Body of pancreas (tissue), 4 donors: ENCODE measurements at places on chromosomes 5 and 9. TPM values are rescaled to one million over a fixed set of nuclear protein-coding genes. Genes with fewer than 3 reads are reported as not detected.

ANKRD18B gene
- total RNA-seq = 6.0 TPM

DNA sequence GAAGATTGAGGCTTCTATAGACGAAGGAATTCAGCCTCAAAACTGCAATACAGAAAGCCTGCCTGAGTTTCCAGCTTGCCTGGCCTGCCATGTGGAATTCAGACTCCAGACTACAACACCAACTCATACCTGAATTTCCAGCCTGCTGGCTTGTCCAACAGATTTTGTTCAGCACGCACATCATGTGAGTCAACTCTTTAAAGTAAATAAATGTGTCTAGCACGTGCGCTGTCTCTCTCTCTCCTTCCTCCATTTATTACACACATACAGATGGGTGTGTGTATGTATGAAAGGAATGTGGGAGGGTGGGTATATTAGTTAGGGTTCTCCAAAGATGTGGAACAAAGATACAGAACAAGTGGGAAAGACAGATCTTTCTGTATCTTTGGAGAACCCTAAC lies 82.4 kb upstream of the TAS2R1 start:
- DNase-seq = no peak
- H3K27me3 ChIP-seq = no peaks in the 10 kb centered on the region
- no peaks in the 10 kb centered on the region for H3K4me1 ChIP-seq
- H3K4me3 ChIP-seq = no peak overlapping the region
- H3K36me3 ChIP-seq = no peaks in the 10 kb centered on the region
- no peak overlapping the region for H3K27ac ChIP-seq

GRCh38 chr5:115452083-115452482 lies 92.5 kb downstream of the FEM1C start:
- no peak overlapping the region for H3K4me3 ChIP-seq
- no peaks in the 10 kb centered on the region for H3K36me3 ChIP-seq
- H3K27ac ChIP-seq = peak overlapping the region; percentile 69
- no peaks in the 10 kb centered on the region for H3K27me3 ChIP-seq

C5orf15 gene
- total RNA-seq = 28.0 TPM

- no peaks in the 10 kb centered on the region for H3K36me3 ChIP-seq
- H3K4me3 ChIP-seq = no peak overlapping the region
- no peaks in the 10 kb centered on the region for H3K4me1 ChIP-seq
- DNase-seq = no peak
- H3K27ac ChIP-seq = no peak overlapping the region
Measured at GRCh38 chr5:23461576-23461975, 45.8 kb upstream of the PRDM9 start.

DNA sequence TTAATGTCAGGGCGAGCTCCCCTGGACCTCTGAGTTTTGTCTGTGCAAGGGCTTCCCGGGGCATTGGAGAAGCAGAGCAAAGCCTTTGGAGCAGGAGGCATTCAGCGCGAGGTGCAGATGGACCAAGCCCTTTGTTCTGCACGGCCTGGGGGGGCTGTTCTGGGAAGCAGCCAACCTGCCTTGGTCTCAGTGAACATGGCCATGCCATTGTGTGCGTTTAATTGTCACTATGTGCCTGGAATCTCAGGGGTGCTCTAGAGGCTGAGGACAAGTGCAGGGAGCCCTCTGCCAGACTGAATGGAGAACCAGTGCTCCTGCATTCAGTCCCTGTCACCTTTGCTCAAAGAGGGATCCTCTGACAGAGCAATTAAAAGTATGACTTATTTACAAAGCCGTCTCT lies 329.4 kb downstream of the IRX1 start:
- no peaks in the 10 kb centered on the region for H3K4me1 ChIP-seq
- H3K27me3 ChIP-seq = peaks cover 3% of the 10 kb centered on the region
- H3K36me3 ChIP-seq = no peaks in the 10 kb centered on the region
- H3K27ac ChIP-seq = no peak overlapping the region

IL33 gene
- total RNA-seq = 4.0 TPM

SLC36A2 gene
- not detected for total RNA-seq

DNA sequence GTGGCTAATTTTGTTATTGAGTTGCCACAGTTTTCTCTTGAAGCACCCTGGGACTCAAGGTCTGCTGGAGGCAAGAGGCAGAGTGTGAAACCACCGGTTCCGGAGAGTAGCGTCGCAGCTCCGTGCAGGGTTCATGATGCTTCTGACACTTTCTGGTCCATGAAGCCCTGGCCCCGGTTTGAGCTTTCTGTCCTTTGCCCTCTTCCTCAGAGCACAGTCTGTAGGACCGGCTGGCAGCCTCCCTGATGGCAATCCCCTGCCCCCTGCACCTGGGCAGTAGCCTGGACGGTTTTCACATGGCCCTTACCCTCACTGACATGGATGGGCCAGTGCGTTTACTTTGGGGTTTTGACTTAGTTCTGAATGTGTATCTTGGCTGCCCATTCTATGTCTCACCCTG lies 111.9 kb downstream of the PJA2 start:
- no peaks in the 10 kb centered on the region for H3K4me1 ChIP-seq
- no peak overlapping the region for H3K27ac ChIP-seq
- no peaks in the 10 kb centered on the region for H3K27me3 ChIP-seq
- H3K36me3 ChIP-seq = no peaks in the 10 kb centered on the region
- H3K4me3 ChIP-seq = no peak overlapping the region

- H3K27ac ChIP-seq = no peak overlapping the region
- DNase-seq = no peak
- peaks cover 27% of the 10 kb centered on the region for H3K4me1 ChIP-seq
- H3K4me3 ChIP-seq = no peak overlapping the region
Measured at GRCh38 chr5:173866243-173866857, 21.8 kb upstream of the CPEB4 start.

- no peaks in the 10 kb centered on the region for H3K4me1 ChIP-seq
- no peaks in the 10 kb centered on the region for H3K27me3 ChIP-seq
- no peaks in the 10 kb centered on the region for H3K36me3 ChIP-seq
- H3K27ac ChIP-seq = no peak overlapping the region
Measured at GRCh38 chr9:121778252-121779225, 127.1 kb downstream of the DAB2IP start.

- H3K27ac ChIP-seq = no peak overlapping the region
- DNase-seq = no peak
- H3K4me1 ChIP-seq = peaks cover 13% of the 10 kb centered on the region
- H3K36me3 ChIP-seq = no peaks in the 10 kb centered on the region
Measured at GRCh38 chr5:157486221-157486681, 26.2 kb downstream of the NIPAL4 start.

GRCh38 chr5:78765116-78765515 lies 116.5 kb upstream of the LHFPL2 start:
- no peak overlapping the region for H3K4me3 ChIP-seq
- no peaks in the 10 kb centered on the region for H3K36me3 ChIP-seq
- no peak for DNase-seq
- H3K4me1 ChIP-seq = no peaks in the 10 kb centered on the region
- H3K27me3 ChIP-seq = no peaks in the 10 kb centered on the region

ALDH1A1 gene
- total RNA-seq = 87.7 TPM

AQP7 gene
- total RNA-seq = 29.7 TPM

GRCh38 chr5:15170173-15170572 lies 298.6 kb upstream of the ANKH start:
- H3K27ac ChIP-seq = no peak overlapping the region
- no peak for DNase-seq
- no peaks in the 10 kb centered on the region for H3K36me3 ChIP-seq
- H3K27me3 ChIP-seq = no peaks in the 10 kb centered on the region
- H3K4me3 ChIP-seq = no peak overlapping the region
- H3K4me1 ChIP-seq = no peaks in the 10 kb centered on the region

DNA sequence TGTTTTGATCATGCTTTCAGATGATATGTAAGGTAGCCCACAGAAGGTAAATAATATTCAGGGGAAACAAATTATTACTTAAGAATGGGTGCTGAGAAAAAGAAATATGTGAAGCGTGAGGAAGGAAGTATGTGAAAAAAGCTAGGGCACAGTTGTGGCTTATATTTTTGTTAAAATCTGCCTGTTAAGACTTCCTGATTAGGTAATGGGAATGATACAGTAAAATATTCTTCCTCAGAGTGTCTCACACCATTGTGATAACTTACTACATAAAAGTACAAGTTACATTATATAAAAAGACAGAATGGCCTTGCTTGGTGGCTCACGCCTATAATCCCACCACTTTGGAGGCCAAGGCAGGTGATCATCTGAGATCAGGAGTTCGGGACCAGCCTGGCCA lies 18.7 kb upstream of the PARP8 start:
- H3K4me3 ChIP-seq = no peak overlapping the region
- no peaks in the 10 kb centered on the region for H3K27me3 ChIP-seq
- H3K27ac ChIP-seq = no peak overlapping the region
- DNase-seq = no peak
- no peaks in the 10 kb centered on the region for H3K36me3 ChIP-seq

DNA sequence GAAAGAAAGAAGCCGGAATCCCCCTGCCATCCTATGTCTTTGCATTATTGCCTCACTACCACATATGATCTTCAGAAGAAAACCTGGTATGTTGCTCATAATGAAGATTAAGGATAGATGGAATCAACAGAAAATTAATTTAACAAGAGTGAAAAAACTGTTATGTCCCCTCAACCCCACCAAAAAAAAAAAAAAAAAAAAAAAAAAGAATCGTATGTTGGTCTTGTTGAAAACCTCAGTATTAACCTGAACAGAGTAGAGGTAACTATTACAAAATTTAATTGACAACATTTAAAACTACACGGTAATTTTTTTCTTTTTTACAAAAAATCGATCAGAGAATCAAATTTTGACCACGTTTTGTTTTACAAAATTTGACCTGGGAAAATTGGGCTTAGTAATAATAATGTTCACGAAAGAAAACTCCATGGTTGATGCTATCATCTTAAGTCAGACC lies 827 bp upstream of the CSNK1A1 start:
- DNase-seq = no peak
- peak overlapping the region; percentile 98 for H3K27ac ChIP-seq
- H3K4me3 ChIP-seq = no peak overlapping the region
- no peaks in the 10 kb centered on the region for H3K27me3 ChIP-seq
- no peaks in the 10 kb centered on the region for H3K36me3 ChIP-seq

- H3K27ac ChIP-seq = no peak overlapping the region
- no peak overlapping the region for H3K4me3 ChIP-seq
- H3K4me1 ChIP-seq = no peaks in the 10 kb centered on the region
- no peak for DNase-seq
Measured at GRCh38 chr5:1819458-1819857, 18.3 kb downstream of the NDUFS6 start.

ZNF608 gene
- 33.6 TPM for total RNA-seq

- H3K27ac ChIP-seq = no peak overlapping the region
- no peaks in the 10 kb centered on the region for H3K27me3 ChIP-seq
- H3K36me3 ChIP-seq = no peaks in the 10 kb centered on the region
- H3K4me1 ChIP-seq = no peaks in the 10 kb centered on the region
- no peak overlapping the region for H3K4me3 ChIP-seq
Measured at GRCh38 chr5:66989781-66990180, 206.8 kb downstream of the CD180 start.

- no peak for DNase-seq
- no peak overlapping the region for H3K27ac ChIP-seq
- H3K27me3 ChIP-seq = no peaks in the 10 kb centered on the region
- no peaks in the 10 kb centered on the region for H3K36me3 ChIP-seq
- no peak overlapping the region for H3K4me3 ChIP-seq
Measured at GRCh38 chr9:106156465-106156864, 462.1 kb downstream of the TMEM38B start.

FUBP3 gene
- total RNA-seq = 30.3 TPM

DNA sequence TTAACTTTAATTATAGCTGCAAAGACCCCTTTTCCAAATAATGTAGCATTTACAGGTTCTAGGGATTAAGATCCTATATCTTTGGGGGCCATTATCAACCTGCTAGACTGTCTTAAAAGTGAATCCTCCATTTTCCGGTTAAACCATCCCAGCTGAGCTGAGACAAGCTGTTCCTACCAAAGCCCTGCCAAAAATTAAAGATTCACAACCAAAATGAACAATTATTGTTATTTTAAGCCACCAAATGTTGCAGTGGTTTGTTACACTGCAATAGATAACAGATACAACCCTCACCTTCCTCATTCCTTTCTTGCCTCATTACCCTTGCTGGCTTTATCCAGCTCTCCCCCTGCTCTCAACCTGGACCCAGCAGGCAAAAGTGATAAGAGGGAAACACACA lies 343.4 kb downstream of the CDK5RAP2 start:
- H3K27me3 ChIP-seq = no peaks in the 10 kb centered on the region
- no peaks in the 10 kb centered on the region for H3K36me3 ChIP-seq
- no peak overlapping the region for H3K27ac ChIP-seq
- no peaks in the 10 kb centered on the region for H3K4me1 ChIP-seq
- no peak for DNase-seq

DNA sequence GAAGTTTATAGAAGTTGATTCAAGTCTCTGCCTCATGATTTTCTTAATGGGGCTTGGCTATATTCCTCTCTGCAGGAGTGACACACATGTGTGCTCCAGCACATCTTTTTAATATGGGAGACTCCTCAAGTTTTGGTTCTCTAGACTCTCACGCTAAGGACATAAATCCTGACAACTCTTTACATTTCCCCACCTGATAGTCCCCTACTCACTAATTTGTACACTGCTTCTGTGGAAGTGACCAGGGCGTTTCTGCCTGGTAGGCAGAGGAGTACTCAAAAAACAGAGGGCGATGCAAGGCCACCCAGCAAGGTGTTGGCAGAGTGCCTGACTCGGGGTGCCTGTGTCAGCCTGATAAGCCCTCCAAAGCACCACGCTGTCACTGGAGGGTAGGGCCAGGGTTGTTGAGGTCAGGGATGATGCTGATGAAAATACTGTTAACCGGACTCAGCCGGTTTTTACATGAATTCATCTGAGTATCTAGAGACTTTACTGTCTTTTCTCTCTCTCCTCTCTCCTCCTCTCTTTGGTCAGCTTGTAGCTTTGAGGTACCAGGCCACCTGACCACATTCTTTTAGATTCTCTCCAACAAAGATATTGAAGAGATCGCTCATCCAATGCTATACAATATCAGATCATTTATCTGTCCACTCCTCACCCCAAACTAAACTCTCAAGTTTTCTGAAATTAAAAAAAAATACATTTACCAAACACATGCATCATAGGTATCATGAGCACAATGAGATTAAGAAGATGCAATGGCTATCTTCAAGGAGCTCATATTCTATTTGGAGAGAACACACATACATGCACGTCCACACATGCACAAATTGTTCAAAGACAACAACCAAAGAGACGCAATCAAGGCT lies 205.2 kb downstream of the PIK3R1 start:
- H3K4me1 ChIP-seq = peaks cover 8% of the 10 kb centered on the region
- H3K4me3 ChIP-seq = no peak overlapping the region
- H3K27ac ChIP-seq = no peak overlapping the region
- no peak for DNase-seq
- H3K36me3 ChIP-seq = no peaks in the 10 kb centered on the region

GRCh38 chr5:151742870-151743294 lies 15.5 kb downstream of the ATOX1 start:
- no peaks in the 10 kb centered on the region for H3K27me3 ChIP-seq
- peak; percentile 13 for DNase-seq
- H3K4me1 ChIP-seq = peaks cover 8% of the 10 kb centered on the region
- no peak overlapping the region for H3K27ac ChIP-seq
- no peak overlapping the region for H3K4me3 ChIP-seq
- H3K36me3 ChIP-seq = no peaks in the 10 kb centered on the region

DNA sequence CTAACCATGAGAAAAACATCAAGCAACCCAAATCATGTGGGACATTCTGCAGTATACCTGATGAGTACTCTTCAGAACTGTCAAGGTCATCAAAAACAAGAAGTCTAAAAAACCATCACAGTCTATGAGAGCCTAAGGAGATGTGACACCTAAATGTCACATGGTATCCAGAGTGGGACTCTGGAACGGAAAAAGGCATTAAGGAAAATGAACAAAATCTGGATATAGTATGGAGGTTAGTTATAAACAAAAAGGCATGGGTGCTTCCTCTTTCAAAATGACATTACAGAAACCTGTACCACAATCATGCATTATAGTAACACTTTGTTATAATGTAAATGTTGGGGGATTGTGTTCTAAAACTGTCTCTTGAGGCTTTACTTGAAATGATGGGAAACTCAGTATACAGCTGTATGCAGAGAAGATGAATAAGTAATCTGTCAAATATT lies 47.4 kb downstream of the PRKACG start:
- no peaks in the 10 kb centered on the region for H3K27me3 ChIP-seq
- H3K36me3 ChIP-seq = no peaks in the 10 kb centered on the region
- H3K4me1 ChIP-seq = peaks cover 26% of the 10 kb centered on the region
- no peak overlapping the region for H3K4me3 ChIP-seq
- no peak overlapping the region for H3K27ac ChIP-seq
- no peak for DNase-seq
